Eye (tissue), 1 donor: ENCODE measurements at places on chromosomes 1 and 21.
A peak's percentile ranks its signal among the peaks of the same experiment; 100 is the strongest.

GRCh38 chr1:44031252-44032169 lies at the start of gene SLC6A9:
TSS of gene SLC6A9 (minus strand) at chr1:44031462. CDS start at chr1:44024277, 7,185 bp downstream.
- peak; percentile 87 for DNase-seq

DNA sequence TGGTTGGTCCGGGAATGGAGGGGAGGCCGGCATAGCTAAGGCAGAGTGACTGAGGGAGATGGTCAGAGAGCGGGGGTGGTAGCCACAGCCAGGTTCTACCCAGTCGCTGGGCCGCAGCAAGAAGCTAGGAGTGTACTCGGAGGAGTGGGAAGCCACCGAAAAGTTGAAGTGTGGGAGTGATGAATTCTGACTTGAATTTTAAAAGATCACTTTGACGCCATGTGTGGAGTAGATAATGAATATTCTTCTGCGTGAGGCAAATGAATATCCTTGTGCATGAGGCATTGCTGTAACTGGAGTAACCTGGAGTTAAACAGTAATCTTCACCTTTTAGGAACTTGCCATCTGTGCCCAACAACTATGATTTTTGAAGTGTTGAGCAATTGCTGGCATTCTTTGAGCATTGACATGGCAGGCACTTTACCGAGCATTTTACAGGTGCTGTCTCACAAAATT lies 6.9 kb downstream of the CTPS1 start:
- DNase-seq: no peak

DNA sequence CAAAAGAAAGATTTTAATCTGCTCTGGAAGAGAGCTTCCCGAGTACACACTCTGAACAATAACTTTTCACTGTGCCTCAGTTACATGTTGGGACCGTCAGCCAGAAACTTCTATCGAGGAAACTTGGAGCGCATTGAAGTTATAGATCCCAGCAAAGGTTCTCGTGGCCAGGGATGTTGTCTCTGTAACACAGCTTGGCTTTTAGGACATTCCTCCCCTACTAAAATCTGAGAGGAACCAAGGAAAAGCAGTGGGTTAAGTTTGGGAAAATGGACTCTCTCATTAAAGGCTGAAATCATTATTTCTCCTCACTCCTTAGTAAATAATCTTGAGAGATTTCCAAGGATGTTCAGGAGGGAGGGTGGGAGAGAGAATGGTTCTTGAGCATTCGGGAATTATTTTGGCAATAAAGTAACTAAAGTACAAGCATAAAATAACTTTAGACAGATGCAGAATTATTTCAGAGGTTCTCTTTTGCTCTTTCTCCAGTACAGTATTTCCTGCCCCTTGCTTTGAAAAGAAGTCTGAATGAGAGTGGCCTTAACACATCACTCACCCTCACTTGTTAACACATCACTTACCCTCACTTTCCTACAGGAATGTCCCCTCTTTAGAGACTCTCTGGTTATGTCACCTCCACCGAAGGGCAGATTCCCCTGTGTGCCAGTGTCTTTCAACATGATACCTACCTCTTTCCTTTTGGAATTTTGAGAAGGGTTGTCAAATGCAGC lies 1.8 kb upstream of the NFIA start:
- DNase-seq: peak; percentile 68

DNA sequence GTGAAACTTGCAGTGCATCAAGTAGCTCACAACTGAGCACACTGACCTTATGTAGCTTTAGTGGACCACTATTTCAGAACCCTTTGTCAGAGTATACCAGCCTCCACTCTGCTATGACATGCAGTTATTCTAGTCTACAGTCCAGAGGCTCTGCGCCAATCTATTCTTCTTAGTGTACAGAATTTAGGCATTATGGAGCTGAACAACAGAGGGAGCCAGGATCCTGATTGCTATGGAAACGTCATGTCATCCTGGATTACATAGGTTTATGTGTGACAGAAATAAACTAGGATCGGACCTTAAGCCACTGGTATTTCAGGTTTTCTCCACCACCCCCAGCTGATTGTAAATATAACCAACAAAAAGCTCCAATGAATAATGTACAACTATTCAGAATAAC lies 48.1 kb upstream of the EEIG2 start:
- no peak for DNase-seq

- no peak for DNase-seq
Observed at GRCh38 chr1:211320980-211321379, 5.7 kb upstream of the TRAF5 start.

- no peak for DNase-seq
Observed at GRCh38 chr1:103496014-103496635, 29.4 kb upstream of the RNPC3 start.

DNA sequence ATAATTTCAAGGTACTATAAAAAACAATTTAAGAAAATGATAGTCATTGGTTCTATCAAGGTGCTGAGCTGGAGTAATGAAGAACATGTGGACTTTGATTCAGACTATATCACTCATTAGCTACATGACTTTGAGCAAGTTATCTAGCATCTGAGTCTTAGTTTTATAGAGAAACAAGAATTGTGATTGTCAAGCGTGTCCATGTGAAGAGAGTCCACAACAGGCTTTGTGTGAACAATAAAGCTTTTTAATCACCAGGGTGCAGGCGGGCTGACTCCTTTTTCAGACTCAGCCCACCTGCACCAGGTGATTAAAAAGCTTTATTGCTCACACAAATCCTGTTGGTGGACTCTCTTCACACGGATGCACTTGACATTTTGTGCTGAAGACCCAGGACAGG lies 26.6 kb upstream of the DMRTB1 start:
- DNase-seq: no peak

DNA sequence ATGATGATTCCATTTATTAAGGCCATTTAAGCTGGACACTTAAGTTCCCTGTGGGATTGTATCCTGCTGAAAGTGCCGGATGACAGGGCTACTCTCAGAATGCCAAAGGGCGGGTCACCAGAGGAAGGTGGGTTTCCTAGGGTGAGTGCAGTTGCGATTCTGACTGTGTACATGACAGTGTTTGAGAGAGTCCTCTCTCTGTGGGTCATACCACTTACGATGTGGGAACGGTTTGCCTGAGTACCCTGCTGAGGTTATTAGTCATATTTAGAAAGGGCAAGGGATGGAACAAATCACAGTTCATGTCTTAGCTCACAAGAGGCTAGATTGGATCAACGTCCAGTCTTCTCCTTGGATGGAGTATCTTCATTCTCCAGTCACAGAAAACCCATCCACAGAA lies 461.9 kb downstream of the CAMTA1 start:
- DNase-seq: no peak
